ENCODE measurements at places on chromosomes 11 and 22.

- DNase-seq: no peak
Observed at GRCh38 chr11:66743271-66743968, 14.4 kb upstream of the SPTBN2 start.

- DNase-seq: peak; percentile 38
Observed at GRCh38 chr22:50339945-50340879, 2.9 kb upstream of the PPP6R2 start.

GRCh38 chr11:132772703-132773545 is 759.4 kb downstream of the OPCML start:
- no peak for DNase-seq

- no peak for DNase-seq
Observed at GRCh38 chr11:124748481-124749343, 3.3 kb downstream of the VSIG2 start.

Data from GM12865 (cell line).